ENCODE measurements at places on chromosomes 1 and 21.
A peak's percentile ranks its signal among the peaks of the same experiment; 100 is the strongest.

- no peak for DNase-seq
These were observed 179.3 kb downstream of the SIPA1L2 start for GRCh38 chr1:232450615-232451014.

- no peak for DNase-seq
These were observed 57.3 kb downstream of the RHOU start for GRCh38 chr1:228792601-228793000.

- DNase-seq: peak; percentile 54
These were observed 1211.0 kb upstream of the ADGRL4 start for GRCh38 chr1:80217377-80217986.

DNA sequence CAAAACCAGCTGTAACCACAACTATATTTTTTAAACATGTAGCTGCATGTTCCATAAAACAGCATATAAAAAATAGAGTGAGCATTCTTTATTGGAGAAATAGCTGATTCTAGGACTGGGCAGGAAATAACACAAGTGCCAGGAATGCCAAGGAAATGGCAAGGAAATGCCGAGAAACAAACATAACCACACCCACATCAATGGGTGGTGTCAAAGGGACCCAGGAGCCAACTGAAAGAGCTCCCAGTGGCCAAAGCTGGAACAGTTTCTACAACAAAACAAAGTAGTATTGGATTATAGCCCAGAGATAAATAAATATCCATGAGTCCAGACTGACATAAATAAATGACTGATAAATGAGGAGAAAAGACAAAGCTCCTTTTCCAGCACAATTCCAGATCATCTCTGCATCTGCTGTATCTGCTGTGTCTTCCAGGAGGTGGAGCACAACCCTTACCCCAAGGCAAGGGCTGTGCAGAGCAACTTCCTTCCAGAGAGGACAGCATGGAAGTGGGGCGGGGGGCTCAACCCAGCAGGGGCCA is 28.1 kb downstream of the ADARB1 start:
- no peak for DNase-seq

- DNase-seq: no peak
These were observed at the start of gene KIRREL1 for GRCh38 chr1:157993147-157993917. Gene KIRREL1 (plus strand): TSS chr1:157993645. CDS start chr1:157993677, 32 bp downstream.

DNA sequence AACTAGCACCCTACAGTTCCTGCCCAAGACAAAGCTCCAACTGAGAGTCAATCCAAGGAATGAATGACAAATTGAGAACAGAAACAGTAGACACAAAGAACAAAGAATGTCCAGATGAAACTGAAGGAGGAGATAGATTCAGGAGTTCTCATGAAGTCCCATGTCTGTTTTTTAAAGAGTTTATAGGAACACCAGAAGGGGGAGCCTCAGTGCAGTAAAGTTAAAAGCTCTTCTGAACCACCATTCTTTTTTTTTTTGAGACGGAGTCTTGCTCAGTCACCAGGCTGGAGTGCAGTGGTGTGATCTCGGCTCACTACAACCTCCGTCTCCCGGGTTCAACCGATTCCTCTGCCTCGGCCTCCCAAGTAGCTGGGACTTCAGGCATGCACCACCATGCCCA is 323.6 kb downstream of the MRPL39 start:
- peak; percentile 2 for DNase-seq

- DNase-seq: no peak
These were observed 11.7 kb downstream of the LDLRAP1 start for GRCh38 chr1:25554886-25555752.

DNA sequence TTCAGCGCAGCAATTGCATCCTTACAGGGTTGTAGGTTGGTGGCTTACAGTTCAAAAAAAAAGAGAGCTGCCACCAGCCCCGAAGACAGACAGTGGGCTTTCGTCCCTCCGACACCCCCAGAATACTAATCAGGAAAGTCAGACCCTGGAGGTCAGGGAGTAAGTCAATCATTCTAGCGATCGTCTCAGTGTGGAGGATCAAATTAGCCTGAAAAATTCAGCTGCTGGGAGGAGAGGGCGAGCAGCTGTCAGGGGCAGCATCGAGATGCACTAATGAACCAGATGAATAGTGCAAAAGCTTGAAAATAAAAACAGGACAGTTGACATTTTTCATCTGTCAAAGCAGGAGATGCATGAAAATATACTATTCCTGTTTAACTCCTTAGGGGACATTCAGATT is 138.4 kb downstream of the NEK7 start:
- DNase-seq: no peak

DNA sequence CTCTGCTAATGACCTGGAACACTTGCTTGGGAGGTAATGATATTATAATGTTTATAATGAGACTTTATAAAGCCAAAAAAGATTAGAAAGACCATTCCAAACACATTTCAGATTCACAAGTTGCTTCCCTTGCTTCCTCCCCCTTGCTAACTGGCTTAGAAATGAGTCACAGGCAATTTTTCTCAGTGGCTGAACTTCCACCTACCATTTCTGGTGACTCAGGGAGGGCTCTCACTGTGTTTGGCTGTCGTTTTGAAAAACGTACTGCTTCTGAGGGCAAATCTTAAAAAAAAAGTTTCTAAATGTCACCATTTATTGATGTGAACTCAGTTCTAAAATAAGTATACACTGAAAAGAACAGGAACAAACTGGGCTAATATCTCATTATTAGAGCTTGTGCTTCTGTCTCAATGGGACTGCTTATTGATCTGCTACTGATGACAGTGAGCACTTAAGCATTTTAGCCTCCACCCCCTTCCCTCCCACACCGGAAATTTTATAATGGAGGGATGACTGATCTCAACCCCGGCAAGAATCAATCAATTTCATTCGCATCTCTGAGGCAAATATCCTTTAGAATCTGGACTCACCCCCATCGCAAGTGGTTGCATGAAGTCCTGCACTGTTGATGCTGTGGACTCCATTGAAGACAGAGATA is 278.3 kb downstream of the KCTD3 start:
- no peak for DNase-seq

DNA sequence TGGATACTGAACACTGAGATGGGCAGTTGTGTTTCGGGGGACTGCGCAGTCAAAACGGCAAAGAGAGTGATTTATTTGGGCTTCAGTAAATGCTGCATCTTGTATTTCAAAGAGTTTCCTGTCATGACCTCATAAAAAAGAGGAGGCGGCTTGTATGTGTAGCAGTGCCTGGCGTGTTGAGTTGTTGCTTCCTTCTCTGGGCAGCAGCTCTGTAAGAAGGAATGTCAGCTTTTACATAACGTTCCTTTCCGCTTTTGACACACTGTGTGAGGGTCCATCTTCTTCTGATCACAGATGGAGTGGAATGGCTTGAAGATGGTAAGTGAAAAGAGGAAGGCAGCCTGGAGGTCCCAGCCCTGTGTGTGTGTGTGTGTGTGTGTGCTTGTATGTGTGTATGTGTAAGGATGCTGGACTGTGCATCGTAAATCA is 941 bp downstream of the ELAVL4 start:
- no peak for DNase-seq

- DNase-seq: no peak
These were observed 37.3 kb upstream of the ACTL8 start for GRCh38 chr1:17717594-17718535.

- DNase-seq: no peak
These were observed 37.9 kb downstream of the RLF start for GRCh38 chr1:40199126-40199525.
